ENCODE measurements at places on chromosomes 2 and 18.

- no peak for DNase-seq
Measured at GRCh38 chr2:225614915-225615314, 215.4 kb downstream of the NYAP2 start.

DNA sequence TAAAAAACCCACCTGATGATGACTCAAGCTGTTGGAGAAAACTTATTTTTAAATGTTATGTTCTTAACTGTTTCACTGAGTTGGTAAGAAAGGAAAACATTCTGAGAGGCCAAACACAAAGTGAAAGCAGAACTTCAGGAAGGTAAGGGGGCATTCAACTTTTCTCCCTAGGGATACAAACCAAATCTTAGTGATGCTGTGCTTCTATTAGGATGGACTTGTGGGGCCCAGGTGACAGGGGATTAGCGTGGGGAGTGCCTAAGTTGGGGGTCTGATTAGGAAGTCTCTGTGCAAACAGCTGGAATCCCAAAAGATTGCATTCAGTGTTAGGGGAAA, 18.5 kb downstream of the PDCL3 start:
- no peak for DNase-seq

DNA sequence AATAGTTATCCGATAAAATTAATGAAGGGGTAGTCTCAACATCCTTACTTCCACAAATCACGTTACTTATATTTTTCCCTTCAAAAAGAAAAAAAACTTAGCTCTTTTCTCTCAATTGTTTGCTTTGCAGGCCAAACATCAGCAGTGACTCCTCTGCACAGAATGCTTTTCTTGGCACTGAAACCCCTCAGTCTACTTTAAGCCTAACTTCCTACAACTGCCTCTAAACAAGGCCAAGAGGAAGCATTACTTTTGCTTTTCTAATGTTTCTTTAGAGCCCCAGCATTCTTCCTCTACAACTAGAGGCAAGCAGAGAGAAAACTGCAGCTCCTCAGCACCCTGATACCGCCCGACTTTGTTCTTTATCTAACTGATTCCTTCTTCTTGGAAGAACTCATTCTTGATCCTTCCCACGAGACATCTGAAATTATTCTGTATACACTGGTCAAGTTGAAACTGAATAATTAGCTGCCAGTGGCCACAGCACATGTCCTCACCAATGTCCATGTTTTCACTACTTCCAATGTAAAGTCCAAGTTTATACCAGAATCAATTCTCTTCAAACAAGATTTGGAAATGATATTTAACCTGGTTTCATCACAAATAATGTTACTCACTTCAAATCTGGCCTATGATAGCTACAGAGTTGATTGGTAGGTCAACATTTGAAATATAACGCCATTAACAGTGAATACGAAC, 55.3 kb downstream of the DTNB start:
- no peak for DNase-seq

- DNase-seq = no peak
Measured at GRCh38 chr2:45912109-45912508, 260.6 kb downstream of the PRKCE start.

- no peak for DNase-seq
Measured at GRCh38 chr2:232290668-232291067, 87.9 kb upstream of the ALPP start.

DNA sequence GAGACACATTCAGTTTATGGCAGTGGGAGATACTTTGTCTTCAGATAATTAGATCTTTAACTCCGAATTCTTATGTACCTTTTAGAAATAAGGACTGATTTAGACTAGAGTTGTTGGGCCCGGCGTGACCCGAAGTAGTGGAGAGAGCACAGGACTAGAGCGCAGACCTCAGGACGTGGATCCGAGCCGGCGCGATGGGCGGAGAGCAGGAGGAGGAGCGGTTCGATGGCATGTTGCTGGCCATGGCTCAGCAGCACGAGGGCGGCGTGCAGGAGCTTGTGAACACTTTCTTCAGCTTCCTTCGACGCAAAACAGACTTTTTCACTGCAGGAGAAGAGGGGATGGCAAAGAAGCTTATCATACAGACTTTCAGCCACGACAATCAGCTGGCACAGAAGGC, 54.5 kb downstream of the FMNL2 start:
- DNase-seq = no peak

DNA sequence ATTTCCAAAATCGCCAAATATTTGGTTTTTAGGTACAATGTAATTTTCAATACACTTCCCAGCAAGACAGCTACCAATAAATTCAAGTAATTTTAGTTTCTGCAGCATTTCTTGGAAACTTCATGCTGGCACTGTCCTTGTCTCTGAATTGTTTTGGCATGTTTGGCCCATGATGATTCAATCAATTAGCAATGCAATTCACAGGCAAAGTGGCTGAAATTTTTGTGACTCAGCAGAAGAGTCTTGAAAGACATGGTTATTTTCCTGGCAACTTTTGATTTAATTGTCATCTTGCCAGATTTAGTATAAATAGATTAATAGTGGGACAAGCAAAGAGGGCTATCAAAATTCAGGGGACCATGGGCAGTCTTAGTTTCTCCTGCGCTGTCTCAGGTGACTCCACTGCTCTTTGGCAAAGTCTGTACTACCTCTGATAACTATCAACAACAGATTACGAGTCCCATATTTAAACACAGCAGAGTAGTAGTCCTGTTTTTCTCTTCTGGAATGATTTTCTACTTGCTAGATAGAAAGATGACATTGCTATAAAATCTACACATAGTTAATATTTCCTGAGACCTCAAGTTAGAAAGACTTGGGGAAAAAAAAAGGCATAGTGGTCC, 88.9 kb upstream of the CYP26B1 start:
- DNase-seq = no peak

DNA sequence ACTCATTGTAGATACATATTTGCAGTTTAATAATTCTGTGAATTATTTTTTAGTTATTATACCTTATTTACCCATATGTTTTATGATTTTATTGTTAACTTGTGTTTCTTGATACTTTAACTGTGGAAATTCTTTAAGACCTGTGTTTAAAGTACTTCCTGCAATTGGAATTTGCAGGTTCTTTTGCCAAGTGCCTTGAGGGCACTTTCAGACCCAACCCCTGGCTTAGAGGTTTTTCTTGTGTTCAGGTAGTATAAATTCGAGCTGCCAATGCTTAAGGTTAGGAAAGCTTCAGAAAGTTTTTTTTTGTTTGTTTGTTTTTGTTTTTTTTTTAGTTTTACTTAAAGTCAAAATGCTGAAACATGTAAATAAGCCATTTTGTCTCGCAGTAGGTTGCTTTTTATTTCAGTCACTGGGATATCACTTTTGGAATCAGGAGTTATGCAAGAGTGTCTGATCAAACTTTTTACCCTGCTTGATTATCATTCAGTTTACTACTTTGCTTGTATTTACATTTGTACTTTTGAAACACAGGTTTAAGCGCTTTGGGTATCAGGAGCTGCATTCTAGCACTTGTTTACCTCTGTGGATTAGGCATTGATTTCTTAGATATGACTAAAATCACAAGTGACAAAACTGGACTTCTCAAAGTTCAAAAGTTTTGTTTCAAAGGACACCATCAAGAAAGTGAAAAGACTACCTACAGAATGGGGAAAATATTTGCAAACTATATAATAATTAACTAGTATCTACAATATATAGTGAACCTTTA, 31.8 kb downstream of the TDRD15 start:
- DNase-seq = no peak

GRCh38 chr2:240998706-240998994, 232 bp downstream of the SNED1 start:
- no peak for DNase-seq

All from CD8-positive, alpha-beta T cell (primary cell).